ENCODE measurements at places on chromosomes 6 and 20.

GRCh38 chr6:33123732-33124524, 48.1 kb downstream of the HLA-DPB1 start:
- DNase-seq = no peak

DNA sequence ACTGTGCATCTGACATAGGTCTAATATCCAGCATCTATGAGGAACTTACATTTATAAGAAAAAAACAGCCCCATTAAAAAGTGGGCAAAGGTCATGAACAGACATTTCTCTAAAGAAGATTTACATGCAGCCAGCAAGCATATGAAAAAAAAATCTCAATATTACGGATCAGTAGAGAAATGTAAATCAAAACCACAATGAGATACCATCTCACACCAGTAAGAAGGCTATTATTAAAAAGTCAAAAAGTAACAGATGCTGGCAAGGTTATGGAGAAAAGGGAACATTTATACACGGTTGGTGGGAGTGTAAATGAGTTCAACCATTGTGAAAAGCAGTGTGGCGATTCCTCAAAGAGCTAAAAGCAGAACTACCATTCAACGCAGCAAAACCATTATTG, 13.1 kb downstream of the METTL24 start:
- no peak for DNase-seq

GRCh38 chr6:151269321-151269995, 29.7 kb downstream of the AKAP12 start:
- DNase-seq = no peak

DNA sequence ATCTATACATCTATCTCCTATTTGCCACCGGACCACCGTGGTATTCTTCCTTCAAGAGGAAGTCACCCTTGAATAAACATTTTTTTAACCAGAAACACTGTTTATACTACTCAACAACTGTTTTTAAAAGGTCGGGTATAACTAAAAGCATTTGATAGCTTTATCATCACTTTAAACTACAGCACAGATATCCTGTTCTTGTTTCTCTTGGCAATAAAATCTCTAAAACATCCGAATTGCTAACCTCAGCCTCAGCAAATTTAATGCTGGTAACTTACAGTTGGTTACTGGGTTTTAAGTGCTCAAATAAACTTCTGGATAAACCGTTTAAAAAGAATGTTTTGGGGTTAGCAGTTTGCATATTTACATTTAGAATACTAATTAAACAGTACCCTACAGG, 20.4 kb downstream of the ZUP1 start:
- no peak for DNase-seq

- DNase-seq = no peak
These were observed 20.6 kb downstream of the PLEKHG1 start for GRCh38 chr6:150620244-150620643.

GRCh38 chr6:161922631-161923119, 648.8 kb upstream of the AGPAT4 start:
- no peak for DNase-seq

- no peak for DNase-seq
These were observed 11.8 kb downstream of the DCBLD1 start for GRCh38 chr6:117494283-117494682.

- DNase-seq = no peak
These were observed 103.4 kb upstream of the AHI1 start for GRCh38 chr6:135600931-135601330.

DNA sequence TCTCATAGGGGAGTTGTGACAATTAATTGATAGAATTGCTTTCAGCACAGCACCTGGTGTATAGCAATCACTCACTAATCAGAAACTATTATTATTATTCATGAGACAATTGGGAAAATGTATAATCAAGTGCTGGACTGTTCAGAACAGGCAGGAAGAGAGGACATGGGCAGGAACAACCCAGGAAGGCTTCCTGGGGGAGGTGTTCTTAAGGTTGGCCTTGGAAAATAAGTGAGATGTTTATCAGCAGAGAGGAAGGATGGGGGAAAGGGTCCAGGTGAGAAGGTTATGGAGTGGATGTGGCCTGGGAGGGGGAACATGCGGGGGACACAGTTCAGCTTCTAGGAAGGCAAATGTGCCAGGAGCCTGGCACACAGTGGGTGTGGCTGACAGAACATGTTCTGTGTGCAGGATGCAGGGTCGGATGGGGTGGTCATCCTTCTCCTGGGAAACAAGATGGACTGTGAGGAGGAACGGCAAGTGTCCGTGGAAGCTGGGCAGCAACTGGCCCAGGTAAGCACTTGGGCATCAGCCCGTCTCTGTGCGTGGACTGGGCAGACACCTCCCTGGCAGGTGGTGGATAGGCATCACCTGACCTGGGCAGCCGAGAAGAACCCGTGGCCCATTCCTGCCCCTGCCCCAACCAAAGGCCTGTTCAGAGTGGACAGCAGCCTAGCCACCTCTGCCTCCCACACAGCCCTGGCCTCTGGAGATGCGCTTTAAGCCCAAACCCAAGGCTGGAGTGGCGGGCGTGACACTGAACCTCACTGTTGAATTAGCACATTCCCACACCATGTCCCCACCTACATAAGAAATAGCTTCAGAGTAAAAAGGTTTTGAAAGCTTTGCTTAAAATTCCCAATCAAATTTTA, 30.9 kb downstream of the RAB44 start:
- no peak for DNase-seq

GRCh38 chr6:85936916-85937315, 294.2 kb upstream of the SYNCRIP start:
- no peak for DNase-seq

GRCh38 chr6:90249034-90249433, 47.6 kb downstream of the BACH2 start:
- DNase-seq = no peak

DNA sequence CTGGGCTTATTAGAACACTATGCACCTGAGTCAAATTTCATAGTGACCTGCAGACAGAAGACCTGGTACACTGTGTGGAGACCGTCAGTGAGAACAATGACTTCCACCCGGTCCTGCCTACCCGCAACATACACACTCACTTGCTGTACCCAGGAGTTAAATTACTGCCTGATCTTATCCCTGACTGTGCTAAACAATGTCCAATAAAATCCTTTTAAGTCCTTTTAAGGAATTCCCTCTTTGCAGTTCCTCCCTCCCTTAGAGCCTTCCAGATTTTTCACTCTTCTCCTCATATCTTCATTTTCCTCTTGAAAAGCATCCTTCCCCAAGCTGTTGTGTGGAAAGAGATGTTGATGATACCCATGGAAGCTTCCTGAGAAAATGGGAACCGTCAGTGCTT, 3.4 kb upstream of the KCNG1 start:
- DNase-seq = no peak

DNA sequence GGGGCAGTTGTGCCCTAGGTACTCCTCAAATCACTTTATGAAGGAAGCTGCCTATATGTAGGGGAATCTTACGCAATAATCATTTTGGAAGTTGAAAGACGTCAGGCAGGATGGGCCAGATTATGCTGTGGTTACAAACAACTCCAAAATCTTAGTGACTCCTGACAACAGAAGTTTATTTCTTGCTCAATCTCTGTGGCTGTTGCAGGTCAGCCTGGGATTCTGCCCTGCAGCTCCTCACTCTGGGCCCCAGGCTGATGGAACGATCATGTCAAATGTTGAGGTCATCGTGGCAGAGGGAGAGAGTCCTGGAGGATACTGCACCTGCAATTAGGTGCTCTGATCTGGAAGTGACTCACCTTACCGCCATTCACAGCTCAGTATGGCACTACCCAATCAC, 88.4 kb downstream of the ZDHHC14 start:
- no peak for DNase-seq

GRCh38 chr20:48828734-48829460, 1.1 kb upstream of the PREX1 start:
- DNase-seq = no peak

GRCh38 chr6:165106261-165106660, 203.1 kb downstream of the C6orf118 start:
- DNase-seq = no peak

GRCh38 chr20:14570811-14571210, 233.4 kb upstream of the FLRT3 start:
- DNase-seq = no peak

DNA sequence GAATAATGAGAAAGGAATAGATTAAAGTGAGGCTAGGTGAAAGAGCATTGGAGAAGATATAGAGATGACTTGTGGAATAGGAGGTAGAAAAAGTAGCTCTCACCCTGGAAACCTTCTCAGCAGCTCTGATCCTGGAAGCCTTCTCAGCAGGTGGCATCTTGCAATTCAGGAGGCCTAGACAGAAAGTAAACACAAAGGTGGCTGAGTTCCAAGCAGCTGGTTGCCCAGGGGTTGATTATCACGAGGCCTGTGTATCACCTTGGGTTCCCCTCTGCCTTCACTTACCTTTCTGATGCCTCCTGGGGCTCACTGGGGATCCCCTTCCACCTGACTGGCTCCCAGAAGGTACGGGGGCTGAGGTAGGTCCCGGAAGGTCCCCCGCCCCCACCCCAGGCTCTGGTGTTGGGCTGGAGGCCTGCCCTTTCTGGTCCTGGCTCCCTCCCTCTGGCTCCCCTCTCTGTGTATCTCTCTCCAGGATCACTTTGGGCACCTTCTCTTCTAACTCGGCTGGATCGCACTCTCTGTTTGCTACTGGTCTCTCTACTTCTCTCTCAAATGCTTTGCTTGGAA, 9.7 kb downstream of the MDC1 start:
- no peak for DNase-seq

- DNase-seq = no peak
These were observed 80.9 kb downstream of the PERP start for GRCh38 chr6:138026342-138026741.

GRCh38 chr20:1280195-1281102, 14.4 kb downstream of the SNPH start:
- no peak for DNase-seq

DNA sequence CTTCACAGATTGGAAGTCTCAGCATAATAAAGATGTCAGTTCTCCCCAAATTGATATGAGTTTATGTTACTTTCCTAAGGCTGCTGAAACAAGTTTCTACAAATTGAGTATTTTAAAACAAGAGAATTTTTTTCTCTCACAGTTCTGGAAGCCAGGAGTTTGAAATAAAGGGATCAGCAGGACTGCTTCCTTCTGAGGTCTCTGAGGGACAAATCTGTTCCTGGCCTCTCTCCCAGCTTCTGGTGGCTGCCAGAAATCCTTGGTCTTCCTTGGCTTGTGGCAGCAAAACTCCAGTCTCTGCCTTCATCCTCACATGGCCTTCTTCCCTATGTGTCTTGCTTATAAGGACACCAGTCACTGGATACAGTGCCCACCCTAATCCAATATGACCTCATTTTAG, 136.1 kb downstream of the TFAP2A start:
- no peak for DNase-seq

DNA sequence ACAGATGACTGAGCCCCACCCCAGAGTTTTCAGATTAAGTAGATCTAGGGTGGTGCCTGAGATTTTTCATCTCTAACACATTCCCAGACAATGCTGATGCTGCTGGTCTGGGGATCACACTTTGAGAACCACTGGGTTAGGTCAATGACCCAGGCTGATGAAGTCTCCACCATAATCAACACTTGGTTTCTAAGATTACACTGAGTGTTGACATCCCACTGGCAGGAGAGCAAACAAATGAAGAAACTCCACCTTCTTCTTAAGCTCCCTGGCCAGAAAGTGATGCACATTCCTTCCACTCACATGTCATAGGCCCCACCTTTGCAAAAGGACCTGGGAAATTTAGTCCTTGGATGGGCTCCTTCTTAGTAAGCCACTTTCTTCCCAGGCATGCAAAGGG, 53.1 kb downstream of the MAFB start:
- DNase-seq = no peak

GRCh38 chr6:9437836-9438235, 977.0 kb downstream of the TFAP2A start:
- no peak for DNase-seq

- DNase-seq = peak; percentile 52
These were observed 68.4 kb downstream of the RSPO3 start for GRCh38 chr6:127186889-127187288.

DNA sequence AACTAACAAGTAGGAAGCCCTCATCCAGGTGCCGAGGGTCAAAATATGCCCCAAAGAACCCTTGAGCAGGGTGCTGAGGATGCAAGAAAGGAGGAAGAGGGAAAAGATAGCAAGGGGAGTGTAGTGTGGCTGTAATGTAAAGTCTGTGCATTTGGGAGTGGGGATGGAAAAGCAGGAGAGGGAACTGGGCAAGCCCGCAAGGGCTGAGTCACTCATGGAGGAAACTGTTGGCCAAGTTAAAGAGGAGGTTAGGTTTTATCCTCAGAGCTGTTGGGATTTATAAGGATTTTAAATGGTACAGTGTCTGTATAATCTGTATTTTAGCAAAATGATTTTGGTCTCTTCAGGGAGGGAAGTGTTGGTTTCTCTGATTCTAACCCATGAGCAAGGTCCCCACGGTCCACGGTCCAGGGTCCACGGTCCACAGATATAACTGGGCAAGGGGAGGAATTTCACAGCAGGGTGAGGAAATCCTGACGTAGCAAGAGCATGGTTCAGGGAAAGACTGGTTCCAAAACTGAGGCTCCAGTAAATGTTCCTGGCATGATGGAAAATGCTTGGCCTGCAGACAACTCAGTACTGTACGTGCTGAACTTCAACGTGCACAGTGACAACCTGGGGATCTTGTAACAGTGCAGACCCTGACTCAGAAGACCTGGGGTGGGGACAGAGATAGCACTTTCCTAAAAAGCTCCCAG, 759.8 kb downstream of the PTPRT start:
- DNase-seq = no peak

- DNase-seq = peak; percentile 45
These were observed 88.8 kb upstream of the NFATC2 start for GRCh38 chr20:51631011-51631950.

DNA sequence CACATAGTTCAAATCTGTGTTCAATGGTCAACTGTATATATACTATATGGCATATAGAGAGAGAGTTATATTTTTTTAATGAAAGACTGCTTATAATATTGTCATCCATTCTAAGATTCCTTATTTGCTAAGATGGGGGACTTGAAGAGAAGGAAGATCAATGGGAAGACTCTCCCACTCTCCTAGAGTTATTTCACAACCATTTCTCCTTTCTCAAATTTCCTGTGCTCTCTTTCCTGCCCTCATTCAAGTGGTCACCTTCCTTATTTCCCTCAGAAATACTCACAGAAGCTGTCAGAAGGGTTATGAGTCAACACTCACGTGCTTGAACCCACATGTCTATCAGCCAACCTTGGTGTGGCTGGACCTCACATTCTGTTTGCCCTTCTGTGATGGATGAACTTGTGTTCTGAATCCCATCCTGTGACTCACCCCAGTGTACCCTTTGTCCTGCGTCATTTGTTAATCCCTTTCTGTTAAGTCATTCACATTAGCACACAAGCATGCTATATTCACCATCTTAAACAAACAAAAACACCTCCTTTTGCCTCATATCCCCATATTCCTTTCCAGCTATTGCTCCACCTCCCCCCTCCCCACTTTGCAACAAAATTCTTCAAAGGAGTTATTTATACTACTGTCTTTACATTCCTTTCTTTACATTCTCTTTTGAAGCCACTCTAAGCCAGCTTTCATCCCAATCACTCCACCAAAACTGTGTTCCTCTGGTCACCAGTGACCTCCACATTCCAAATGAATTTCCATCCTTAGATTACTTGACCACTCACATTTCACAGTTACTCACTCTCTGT, 279.3 kb upstream of the TCF21 start:
- DNase-seq = no peak

GRCh38 chr6:131331151-131331550, 195.9 kb downstream of the AKAP7 start:
- no peak for DNase-seq

All from CD4-positive, alpha-beta T cell treated with Interleukin-15 for 1 hour (primary cell).